ENCODE measurements at places on chromosomes 13 and 19.

DNA sequence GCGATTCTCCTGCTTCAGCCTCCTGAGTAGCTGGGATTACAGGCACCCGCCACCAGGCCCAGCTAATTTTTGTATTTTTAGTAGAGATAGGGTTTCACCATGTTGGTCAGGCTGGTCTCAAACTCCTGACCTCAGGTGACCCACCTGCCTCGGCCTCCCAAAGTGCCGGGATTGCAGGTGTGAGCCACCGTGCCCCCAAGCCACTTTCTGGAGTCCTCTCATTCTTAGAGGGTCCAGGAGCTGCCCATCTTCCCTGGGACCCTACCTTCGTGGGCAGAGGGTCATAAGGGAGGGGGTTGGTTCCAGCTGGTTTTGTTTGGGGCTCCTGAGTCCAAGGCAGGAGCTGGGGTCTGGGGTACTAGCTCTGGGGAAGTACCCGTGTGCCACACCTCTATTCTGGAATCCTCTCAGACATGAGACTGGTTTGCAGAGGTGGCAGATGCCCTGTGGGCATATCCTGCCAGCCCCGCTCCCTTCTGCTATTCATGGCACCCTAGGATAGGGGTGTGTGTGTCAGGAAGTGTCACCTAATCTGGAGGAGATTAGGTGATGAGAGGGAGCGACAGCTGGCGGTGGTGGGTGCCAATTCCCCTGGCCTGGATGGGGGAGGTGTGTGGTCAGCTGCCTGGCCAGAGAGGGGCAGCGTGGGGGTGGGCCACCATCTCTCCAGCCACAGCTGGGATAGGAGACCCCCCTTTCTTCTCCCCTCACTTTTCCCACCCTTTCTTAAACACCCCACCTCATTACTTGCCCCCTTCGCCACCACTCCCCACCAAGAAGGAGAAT lies 2.1 kb downstream of the PRMT1 start:
- no peak for DNase-seq

DNA sequence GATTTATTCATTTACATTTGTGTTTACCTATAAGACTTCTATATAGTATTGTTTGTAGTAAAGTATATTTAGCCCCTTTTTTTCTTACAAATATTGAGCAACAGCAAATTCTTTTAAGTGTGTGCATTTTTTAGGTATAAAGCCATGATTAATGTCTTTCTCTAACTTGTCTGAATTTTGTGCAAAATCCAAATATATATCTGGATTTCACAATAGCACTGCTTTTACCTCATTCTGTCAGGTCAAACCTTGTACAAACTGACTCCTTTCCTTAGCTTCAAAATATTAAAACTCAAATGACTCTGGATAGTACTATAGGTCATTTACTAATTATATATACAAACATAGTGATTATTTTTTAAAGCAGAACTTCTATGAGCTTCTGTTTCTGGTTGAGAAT lies 563.0 kb upstream of the SPRY2 start:
- no peak for DNase-seq

DNA sequence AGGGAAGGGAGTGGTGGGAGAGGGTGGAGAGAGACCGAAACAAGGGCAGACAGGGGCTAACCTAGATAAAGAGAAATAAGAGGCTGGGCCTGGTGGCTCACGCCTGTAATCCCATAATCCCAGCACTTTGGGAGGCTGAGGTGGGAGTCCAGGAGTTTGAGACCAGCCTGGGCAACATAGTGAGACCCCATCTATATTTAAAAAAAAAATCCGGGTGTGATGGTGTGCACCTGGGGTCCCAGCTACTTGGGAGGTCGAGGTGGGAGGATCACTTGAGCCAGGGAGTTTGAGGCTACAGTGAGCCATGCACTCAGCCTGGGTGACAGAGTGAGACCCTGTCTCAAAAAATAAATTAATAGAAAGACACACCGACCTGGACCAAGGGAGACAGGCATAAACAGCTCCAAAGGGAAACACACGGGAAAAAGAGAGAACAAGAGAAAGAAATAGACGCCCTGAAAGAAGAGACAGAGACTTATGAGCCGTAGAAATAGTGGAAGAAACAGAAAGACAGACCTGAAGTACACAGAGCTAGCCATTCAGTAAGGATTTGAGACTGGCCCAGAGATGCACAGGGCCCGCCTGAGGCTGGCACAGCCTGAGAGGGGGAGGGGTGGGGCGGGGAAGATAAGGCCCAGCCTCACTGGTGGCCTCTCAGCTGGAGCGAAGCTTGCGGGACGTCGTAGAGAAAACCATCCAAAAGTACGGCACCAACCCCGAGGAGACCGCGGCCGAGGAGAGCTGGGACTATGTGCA lies 2.2 kb downstream of the CD37 start:
- peak; percentile 11 for DNase-seq

DNA sequence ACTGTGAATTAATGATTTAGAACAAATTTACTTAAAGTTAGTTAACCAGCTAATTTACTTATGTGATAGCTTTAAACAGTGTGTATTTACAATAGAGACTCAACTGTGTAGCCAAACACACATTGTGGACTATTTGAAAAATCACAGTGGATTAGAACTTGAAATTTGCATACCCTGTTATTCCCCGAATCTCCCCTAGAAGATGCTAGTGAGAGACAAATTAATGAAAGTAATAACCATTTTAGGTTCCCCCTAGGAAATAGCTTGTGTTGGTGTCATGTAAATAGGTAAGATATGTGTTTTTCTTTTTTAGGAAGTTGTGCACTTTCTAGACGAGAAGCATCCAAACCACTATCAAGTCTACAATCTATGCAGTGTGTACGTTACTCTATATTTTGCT lies 98.5 kb downstream of the C1QTNF9 start:
- DNase-seq: no peak

DNA sequence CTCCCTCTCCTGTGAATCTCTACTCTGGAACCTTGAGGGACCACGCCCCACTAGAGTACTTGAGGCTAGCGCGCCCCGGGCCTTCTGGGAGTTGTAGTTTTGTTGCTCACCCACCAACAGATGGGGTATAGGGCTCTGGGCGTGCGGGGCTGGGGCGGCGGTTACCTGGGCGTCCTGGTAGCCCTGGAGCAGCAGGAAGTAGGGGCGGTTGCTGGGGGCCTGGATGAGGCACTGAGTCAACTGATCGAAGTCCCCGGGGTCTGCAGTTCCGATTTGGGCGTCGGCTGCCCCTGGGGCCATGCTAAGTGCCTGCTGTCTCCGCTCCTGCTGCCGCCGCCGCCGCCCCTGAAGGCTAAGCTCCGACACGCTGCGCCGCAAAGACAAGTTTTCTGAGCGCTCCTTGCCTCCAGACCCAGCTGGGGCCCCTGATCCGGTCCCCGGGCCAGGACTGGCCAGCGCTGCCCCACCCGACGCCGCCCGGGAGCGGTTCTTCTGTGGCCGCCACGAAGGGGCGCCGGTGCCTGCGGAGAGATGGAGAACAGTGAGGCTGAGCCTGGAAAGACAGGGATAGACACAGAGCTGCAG lies 5.3 kb downstream of the RASIP1 start:
- no peak for DNase-seq

GRCh38 chr19:47013041-47013517 lies 6.6 kb upstream of the NPAS1 start:
- DNase-seq: peak; percentile 73

GRCh38 chr13:102774591-102775520 lies 1.3 kb upstream of the TEX30 start:
- DNase-seq: no peak

- DNase-seq: no peak
These were observed 189.3 kb downstream of the TM9SF2 start for GRCh38 chr13:99690426-99691174.

- DNase-seq: no peak
These were observed 11.3 kb upstream of the BTBD2 start for GRCh38 chr19:2026770-2027169.

GRCh38 chr13:109628251-109628699 lies 158.1 kb downstream of the IRS2 start:
- DNase-seq: no peak

DNA sequence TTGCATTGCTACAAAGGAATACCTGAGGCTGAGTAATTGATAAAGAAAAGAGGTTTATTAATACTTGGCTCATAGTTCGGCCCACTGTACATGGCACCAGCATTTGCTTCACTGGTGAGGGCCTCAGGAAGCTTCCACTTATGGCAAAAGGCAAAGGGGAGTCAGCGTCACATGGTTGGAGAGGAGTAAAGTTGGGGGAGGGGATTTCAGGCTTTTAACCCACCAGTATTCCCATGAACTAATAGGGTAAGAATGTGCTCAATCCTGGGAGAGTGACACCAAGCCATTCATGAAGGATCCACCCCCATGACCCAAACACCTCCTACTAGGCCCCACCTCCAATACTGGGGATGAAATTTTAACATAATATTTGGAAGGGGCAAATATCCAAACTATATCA lies 82.5 kb upstream of the MYCBP2 start:
- no peak for DNase-seq

GRCh38 chr19:6069268-6069791 lies 41.0 kb downstream of the RFX2 start:
- DNase-seq: peak; percentile 16

GRCh38 chr13:35552172-35552844 lies 75.8 kb upstream of the MAB21L1 start:
- DNase-seq: no peak
